NCI-H510A treated with DMSO at 0.1 percent for 48 hours (cell line): ENCODE measurements at places on chromosomes 11 and 22.

GRCh38 chr22:43159484-43160178 is 8.3 kb downstream of the TSPO start:
- DNase-seq, result no peak

DNA sequence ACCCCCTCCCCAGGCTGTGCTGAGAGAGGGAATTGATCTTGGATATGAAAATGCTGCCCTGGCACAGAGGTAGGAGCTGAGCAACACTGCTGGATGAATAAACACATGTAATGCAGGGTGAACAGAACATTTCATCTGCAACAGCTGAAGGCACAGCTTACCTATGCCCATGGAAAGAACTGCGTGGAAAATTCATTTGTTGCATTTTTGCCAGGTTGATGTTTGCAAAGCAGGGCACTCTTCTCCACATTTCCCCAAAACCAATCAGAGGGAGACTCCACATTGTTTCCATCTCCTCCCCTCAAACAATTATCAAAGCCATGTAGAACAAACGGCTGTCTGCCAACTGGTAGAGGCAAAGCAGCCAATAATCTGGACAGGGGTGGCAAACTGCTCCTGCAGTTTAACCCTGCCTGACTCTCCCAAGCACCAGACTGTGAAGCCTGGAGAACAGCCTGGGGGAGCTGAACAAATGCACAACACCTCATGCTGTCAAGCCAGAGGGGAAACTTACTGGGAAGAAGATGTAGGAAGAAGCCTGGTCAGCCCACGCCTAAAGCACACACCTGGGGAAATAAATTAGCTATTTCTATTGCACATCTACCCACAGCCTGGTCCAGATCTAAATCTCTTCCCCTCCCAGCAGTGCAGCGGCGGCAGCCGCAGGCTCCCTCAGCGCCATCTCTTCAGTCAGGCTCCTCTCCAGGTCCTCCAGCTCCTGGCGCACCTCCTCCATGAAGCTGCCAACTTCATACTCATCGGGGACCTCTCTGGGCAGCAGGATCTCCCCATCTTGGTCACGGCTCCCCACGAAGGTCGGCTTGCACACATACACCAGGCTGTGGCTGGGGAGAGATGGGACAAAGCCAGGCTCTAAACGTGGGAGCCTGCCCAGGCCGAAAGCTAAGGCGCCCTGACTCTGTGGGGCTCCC is 44.3 kb downstream of the DKK3 start:
- no peak for DNase-seq

GRCh38 chr11:12007769-12008737 is at the start of gene DKK3:
Gene DKK3, minus strand, starts transcription at chr11:12008626. Its CDS starts 44 bp downstream, at chr11:12008582.
- no peak for DNase-seq

DNA sequence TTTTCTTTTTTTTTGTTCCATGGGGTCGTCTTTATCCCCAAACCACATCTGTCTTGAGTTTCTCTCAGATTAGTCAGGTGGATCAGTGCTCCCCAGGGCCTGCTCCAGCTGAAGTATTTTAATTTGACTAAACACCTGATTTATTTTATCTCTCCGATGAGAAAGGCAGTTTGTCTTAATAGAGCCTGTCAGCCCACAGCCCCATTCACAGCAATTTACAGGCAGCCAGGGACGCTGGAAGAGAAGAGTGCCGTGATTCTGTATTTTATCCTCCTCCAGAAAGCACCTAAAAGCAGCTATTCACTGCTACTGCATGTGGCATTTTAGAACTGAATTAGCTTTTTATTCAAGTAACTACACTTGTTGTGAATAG is 164.5 kb downstream of the SOX6 start:
- DNase-seq, result no peak

DNA sequence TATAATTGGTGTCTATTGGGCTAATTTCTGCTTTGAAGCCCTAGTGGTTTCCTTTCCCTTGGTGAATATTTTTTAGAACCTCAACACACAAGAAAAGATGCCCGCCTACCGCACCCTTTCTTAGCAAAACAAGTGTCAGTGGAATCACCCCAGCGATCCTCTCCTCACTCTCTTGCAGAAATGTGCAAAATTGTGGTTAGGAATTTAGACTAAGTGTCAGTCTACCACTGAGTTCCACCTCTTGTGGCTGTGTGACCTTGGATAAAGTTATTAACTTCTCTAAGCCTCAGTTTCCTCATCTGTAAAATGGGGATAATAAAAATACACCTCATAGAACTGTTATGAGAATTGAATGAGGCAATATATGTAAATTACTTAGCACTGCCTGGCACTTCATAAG is 5.3 kb upstream of the JAML start:
- no peak for DNase-seq

GRCh38 chr11:100851584-100852152 is 164.6 kb downstream of the ARHGAP42 start:
- no peak for DNase-seq

DNA sequence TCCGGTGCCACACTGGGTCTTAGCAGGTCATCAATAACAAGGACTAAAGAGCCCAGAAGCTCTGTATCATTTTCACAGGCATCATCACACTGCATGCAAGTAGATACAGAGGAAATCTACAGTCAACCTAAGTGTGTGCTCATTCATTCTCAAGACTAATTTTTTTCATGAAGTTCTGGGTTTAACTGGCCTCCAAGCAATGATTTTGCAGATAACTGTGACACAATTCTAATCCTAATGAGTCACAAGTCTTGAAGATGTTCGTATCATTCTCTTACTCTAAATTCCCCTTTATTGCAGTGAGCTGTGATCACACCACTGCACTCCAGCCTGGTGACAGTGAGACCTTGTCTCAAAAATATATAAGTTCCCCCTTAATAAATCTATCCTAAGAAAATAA is 2.5 kb downstream of the OR52W1 start:
- DNase-seq, result no peak

GRCh38 chr11:123061403-123062157 is at the start of gene HSPA8:
Gene HSPA8, minus strand, starts transcription at chr11:123062136. Its CDS starts 812 bp downstream, at chr11:123061324.
- DNase-seq, result no peak

GRCh38 chr11:18332891-18333290 is 10.5 kb downstream of the GTF2H1 start:
- DNase-seq, result no peak

GRCh38 chr11:32118025-32118974 is 27.4 kb downstream of the RCN1 start:
- no peak for DNase-seq

GRCh38 chr22:44175676-44176075 is 5.0 kb upstream of the PARVG start:
- no peak for DNase-seq

GRCh38 chr11:78337554-78337924 is 80.1 kb downstream of the GAB2 start:
- no peak for DNase-seq

DNA sequence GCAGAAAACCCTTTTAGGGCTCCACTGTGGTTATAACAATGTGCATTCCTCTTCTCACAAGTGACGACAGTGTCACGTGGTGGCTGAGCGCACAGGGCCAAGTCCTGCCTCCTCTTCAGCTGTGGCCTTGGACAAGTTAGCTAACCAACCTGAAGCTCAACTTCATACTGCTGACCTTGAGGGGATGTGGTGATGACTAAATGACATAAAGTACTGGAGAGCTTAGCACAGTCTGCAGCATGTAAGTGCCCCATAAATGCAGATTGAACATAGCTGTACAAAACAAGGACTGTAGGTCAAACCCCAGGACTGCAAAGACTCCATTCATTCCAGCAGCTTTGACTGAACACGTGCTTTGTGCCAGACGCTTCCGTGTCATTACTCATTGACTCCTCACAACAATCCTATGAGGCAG is 20.1 kb upstream of the MRGPRX2 start:
- no peak for DNase-seq

DNA sequence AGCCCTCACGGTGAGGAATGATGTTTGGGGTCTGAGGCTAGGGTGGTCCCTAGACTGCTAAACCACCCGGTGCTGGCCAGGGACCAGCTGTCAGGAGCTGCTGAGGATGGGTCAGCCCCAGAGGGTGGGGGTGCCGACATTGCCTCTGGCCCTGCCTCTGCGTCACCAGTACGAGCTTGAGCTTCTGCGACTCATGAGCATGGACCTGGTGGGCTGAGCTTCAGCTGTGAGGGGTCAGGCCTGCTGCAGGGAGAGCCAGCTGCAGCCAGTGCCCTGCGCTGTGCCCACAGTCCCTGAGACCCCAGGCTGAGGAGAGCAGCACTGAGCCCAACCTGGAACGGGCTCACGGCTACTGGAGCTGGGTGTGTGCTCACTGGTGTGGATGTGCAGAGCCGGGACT is 7.0 kb downstream of the DERL3 start:
- DNase-seq, result no peak
